ENCODE measurements at places on chromosomes 7 and 10. TPM values are rescaled to one million over a fixed set of nuclear protein-coding genes. Genes with fewer than 3 reads are reported as not detected.

The HTR5A gene
- total RNA-seq: not detected

The TUBAL3 gene
- 1.3 TPM for total RNA-seq

The SNCG gene
- total RNA-seq: 53.1 TPM

The CACNA2D1 gene
- 31.0 TPM for total RNA-seq

The BLNK gene
- not detected for total RNA-seq

The SLC13A1 gene
- total RNA-seq: not detected

The TLX1 gene
- not detected for total RNA-seq

The CLCN1 gene
- not detected for total RNA-seq

The HGF gene
- 2.3 TPM for total RNA-seq

The AKR1C8 gene
- total RNA-seq: not detected

The IFIT1B gene
- total RNA-seq: not detected

The NXPH1 gene
- total RNA-seq: not detected

The FAM53B gene
- total RNA-seq: 27.1 TPM

The FGF8 gene
- not detected for total RNA-seq

The CCNJ gene
- 32.6 TPM for total RNA-seq

The SLC26A5 gene
- total RNA-seq: 0.33 TPM

The UTF1 gene
- total RNA-seq: not detected

The PON1 gene
- total RNA-seq: not detected

The METTL27 gene
- 0.98 TPM for total RNA-seq

The DOCK1 gene
- 108 TPM for total RNA-seq

The DMBT1 gene
- not detected for total RNA-seq

The FASTK gene
- 83.9 TPM for total RNA-seq

The CCL26 gene
- not detected for total RNA-seq

The HMX2 gene
- total RNA-seq: not detected

The CALHM3 gene
- total RNA-seq: not detected

The GIMAP5 gene
- 63.7 TPM for total RNA-seq

The MYOZ1 gene
- not detected for total RNA-seq

The TET1 gene
- total RNA-seq: 1.3 TPM

The SPDYE8 gene
- total RNA-seq: not detected
